ENCODE measurements at places on chromosomes 1 and 21. TPM values are rescaled to one million over a fixed set of nuclear protein-coding genes. Genes with fewer than 3 reads are reported as not detected.

- H3K27me3 ChIP-seq, result no peaks in the 10 kb centered on the region
- no peaks in the 10 kb centered on the region for H3K4me1 ChIP-seq
- no peak overlapping the region for H3K4me3 ChIP-seq
Measured at GRCh38 chr1:61842863-61843514, 100.7 kb downstream of the PATJ start.

- H3K27ac ChIP-seq, result peak overlapping the region; percentile 67
- DNase-seq, result peak; percentile 80
- H3K4me1 ChIP-seq, result peaks cover 49% of the 10 kb centered on the region
- H3K4me3 ChIP-seq, result no peak overlapping the region
- no peaks in the 10 kb centered on the region for H3K36me3 ChIP-seq
Measured at GRCh38 chr1:9397997-9398526, 105.4 kb downstream of the SPSB1 start.

DNA sequence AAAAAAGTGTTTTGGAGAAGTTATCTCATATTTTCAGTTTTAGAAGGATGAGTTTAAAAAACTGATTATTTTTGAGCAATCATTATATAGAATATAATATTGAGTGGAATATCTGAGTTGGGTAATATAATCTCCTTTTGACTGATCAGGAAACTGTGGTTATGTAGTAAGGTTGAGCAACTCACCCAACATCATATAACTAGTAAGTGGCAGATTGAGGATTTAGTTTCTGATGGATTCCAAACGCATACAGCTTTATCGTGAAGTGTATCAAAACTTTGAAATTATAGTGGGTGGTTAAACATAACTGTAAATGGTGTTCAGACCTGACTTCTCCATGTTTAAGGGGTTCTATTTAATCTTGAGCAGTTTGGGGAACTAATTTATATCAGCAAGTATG is 98.6 kb downstream of the OLFM3 start:
- H3K4me3 ChIP-seq, result no peak overlapping the region
- no peaks in the 10 kb centered on the region for H3K27me3 ChIP-seq
- no peak overlapping the region for H3K27ac ChIP-seq
- no peaks in the 10 kb centered on the region for H3K4me1 ChIP-seq
- DNase-seq, result no peak
- no peaks in the 10 kb centered on the region for H3K36me3 ChIP-seq

The TEX38 gene
- not detected for total RNA-seq

The NUF2 gene
- 10.1 TPM for total RNA-seq

The AMY2A gene
- total RNA-seq, result not detected

DNA sequence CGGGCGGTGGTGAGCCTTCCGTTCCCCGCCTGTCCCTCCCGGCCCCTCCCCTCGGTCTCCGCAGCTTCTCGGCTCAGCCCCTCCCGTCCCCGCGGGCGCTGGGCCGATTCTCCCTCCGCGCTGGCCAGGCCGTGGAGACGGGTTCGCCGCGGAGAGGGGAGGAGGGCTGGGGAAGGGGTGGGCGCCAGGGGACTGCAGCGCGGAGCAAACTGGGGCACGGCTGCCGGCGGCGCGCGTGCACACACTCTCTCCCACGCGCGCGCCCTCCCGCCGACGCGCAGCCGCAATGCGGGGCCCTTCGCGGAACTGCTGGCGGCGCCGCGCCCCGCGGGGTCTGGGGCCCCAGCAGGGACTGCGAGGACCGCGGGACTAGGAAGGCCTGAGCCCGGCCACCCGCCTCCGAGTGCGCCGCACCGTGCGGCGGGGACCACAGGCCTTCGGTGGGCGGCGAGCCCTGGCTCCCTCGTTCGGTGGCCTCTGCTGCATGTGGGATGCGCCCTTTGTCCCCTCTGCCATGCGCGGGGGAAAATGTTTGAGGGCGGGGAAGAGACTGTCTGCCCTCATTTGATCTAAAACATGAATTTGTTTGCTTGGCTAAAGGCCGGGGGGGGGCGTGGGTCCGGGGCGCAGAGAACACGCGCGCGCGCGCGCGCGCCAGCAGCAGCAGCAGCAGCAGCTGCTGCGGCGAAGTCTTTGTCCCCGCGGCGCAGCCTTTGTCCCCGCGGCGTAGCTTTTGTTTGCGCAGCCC is 90.7 kb upstream of the VAMP3 start:
- H3K27ac ChIP-seq, result peak overlapping the region; percentile 47
- peak overlapping the region; percentile 63 for H3K4me3 ChIP-seq
- H3K4me1 ChIP-seq, result peaks cover 28% of the 10 kb centered on the region
- peaks cover 3% of the 10 kb centered on the region for H3K27me3 ChIP-seq
- no peaks in the 10 kb centered on the region for H3K36me3 ChIP-seq

DNA sequence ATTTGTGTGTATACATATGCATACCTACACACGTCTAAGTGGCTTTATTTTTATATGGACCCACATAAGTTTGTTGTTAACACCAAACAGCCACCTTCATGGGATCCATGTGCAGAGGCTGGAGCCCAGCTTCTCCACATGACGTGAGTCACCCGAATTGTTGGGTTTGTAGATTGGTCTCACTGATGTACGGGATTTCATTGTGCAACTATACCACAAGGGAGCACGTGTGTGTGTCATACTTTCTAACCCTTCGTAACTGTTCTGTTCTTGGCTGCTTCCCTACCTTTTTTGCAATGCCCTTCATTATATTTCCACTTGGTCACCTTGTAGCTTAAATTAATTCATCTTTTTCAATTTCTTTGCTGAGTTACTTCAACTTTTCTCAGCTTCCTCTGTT is 21.0 kb downstream of the SPRTN start:
- peaks cover 9% of the 10 kb centered on the region for H3K36me3 ChIP-seq
- no peak overlapping the region for H3K27ac ChIP-seq
- peaks cover 2% of the 10 kb centered on the region for H3K4me1 ChIP-seq
- peak; percentile 23 for DNase-seq

DNA sequence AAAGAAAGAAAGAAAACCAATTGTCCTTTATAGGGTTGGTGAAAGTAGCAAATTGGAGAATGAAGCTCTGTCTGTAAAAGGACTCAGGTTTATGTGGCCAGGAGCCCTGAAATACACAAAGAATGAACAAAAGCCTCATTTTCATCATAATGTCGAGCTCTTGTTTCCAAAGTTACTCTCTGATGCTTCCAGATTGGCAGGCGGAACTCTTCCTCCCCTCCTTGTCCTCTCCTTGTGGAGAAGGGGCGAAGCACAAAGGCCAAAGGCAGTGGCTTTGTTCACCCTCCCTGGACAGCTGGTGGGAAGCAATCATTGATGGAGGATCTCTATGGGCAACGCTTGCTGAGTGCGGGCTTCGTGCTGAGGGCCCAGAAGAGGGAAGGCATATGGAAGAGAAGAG is 5.6 kb downstream of the CA6 start:
- no peak overlapping the region for H3K4me3 ChIP-seq
- H3K27ac ChIP-seq, result no peak overlapping the region
- peaks cover 6% of the 10 kb centered on the region for H3K4me1 ChIP-seq
- DNase-seq, result no peak
- H3K36me3 ChIP-seq, result no peaks in the 10 kb centered on the region
- no peaks in the 10 kb centered on the region for H3K27me3 ChIP-seq

GRCh38 chr1:192691041-192691440 is 55.1 kb downstream of the RGS13 start:
- H3K36me3 ChIP-seq, result no peaks in the 10 kb centered on the region
- no peaks in the 10 kb centered on the region for H3K4me1 ChIP-seq
- H3K4me3 ChIP-seq, result no peak overlapping the region
- DNase-seq, result no peak
- no peaks in the 10 kb centered on the region for H3K27me3 ChIP-seq
- no peak overlapping the region for H3K27ac ChIP-seq

DNA sequence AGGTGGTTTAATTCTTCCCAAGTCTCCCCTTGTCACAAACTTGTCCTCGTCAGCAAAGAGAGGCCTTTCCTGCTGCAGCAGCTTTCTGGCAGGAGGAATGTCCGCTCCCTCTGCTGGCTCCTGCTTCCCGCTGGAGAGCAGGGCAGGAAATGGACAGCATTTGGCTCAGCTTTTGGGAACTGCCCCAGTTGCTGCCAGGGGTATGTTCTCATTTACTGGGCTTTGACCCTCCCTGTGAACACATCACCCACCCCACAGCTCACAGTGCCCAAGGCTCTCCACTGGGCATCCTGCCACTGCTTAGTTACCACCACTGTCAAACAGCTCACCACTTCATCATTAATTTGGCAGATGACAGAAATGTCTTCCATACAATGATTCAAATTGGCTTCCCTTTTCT is 75.4 kb downstream of the MRPL37 start:
- H3K27ac ChIP-seq, result peak overlapping the region; percentile 98
- no peaks in the 10 kb centered on the region for H3K27me3 ChIP-seq
- DNase-seq, result peak; percentile 89

The SYCP1 gene
- total RNA-seq, result not detected

The XCL1 gene
- 0.04 TPM for total RNA-seq

The ITLN2 gene
- total RNA-seq, result not detected

The SIPA1L2 gene
- 24.6 TPM for total RNA-seq

The REG4 gene
- total RNA-seq, result not detected

The ZSCAN20 gene
- total RNA-seq, result 5.9 TPM

- H3K4me1 ChIP-seq, result peaks cover 5% of the 10 kb centered on the region
- no peaks in the 10 kb centered on the region for H3K36me3 ChIP-seq
- no peaks in the 10 kb centered on the region for H3K27me3 ChIP-seq
- no peak for DNase-seq
- no peak overlapping the region for H3K4me3 ChIP-seq
- no peak overlapping the region for H3K27ac ChIP-seq
Measured at GRCh38 chr1:14826731-14827326, 228.3 kb downstream of the KAZN start.

The AMY1A gene
- total RNA-seq, result not detected

GRCh38 chr1:164771041-164771618 is 212.1 kb downstream of the PBX1 start:
- no peaks in the 10 kb centered on the region for H3K27me3 ChIP-seq
- H3K27ac ChIP-seq, result no peak overlapping the region
- no peak for DNase-seq
- H3K4me3 ChIP-seq, result no peak overlapping the region

DNA sequence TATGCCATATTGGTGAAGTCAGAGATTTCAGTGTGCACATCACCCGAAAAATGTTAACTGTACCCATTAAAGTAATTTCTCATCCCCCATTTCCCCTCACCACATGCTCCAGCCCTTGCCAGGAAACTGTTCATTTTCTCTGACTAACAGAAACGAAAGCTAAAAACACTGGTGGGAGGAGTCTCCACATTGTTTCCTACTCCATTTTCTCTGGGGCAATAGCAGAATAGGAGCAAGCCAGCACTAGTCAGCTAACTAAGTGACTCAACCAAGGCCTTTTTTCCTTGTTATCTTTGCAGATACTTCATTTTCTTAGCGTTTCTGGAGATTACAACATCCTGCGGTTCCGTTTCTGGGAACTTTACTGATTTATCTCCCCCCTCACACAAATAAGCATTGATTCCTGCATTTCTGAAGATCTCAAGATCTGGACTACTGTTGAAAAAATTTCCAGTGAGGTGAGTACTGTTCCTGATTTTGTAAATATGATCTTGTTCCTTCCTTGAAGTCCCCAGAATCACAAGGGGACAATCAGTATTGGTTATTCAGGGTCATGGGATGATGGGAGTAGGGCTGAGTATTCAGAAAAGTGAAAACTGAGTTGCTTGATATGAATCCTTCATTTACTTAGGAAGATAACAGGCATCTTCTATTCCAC is at the start of gene IFI16:
Gene IFI16, plus strand, starts transcription at position 204 of the 658 bp plus-strand sequence. CDS start 4,774 bp downstream, outside the sequence.
- H3K27me3 ChIP-seq, result no peaks in the 10 kb centered on the region
- peak; percentile 95 for DNase-seq
- peaks cover 10% of the 10 kb centered on the region for H3K4me1 ChIP-seq
- H3K27ac ChIP-seq, result peak within 1 kb of the TSS; percentile 97
- H3K4me3 ChIP-seq, result peak within 1 kb of the TSS; percentile 53
- H3K36me3 ChIP-seq, result no peaks in the 10 kb centered on the region

DNA sequence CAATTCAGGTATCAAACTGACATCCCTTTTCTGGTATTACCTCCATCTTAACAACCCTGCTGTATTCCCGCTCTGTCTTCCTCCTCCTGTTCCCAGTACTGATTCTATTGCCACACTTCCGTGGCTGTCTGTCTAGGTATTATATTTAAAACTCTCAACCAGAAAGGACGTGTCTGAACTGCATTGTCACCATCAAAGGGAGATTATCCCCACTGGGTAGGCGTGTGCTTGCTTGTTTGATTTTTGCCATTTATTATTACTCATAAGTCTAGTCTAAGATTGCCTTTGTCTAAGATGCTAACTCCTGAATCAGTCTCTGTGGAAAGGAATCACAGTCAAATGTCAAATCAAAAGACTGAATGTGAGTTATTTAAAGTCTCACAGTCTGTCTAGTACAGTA is 650.1 kb downstream of the KCNT2 start:
- H3K27me3 ChIP-seq, result no peaks in the 10 kb centered on the region
- no peaks in the 10 kb centered on the region for H3K4me1 ChIP-seq
- no peak overlapping the region for H3K27ac ChIP-seq

DNA sequence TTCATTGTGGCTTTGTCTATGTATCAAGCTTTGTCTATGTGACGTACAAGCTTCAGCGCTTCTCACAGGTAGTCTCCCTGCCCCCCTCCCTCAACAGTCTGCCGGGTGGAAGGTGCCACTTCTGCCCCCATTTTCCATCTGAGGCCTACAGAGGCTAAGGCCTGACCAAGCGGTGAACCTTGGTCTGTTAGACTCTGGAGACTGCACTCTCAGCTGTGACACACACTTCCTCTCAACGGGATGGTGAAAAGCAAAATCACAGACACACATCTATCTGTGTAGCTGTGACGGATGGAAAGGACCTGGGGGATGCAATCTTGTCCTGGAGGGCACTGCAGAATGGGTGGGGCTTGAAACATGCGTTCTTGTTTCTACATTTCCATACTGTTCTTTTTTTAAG is 152.9 kb upstream of the EDN2 start:
- no peak for DNase-seq
- H3K27ac ChIP-seq, result no peak overlapping the region
- H3K27me3 ChIP-seq, result no peaks in the 10 kb centered on the region
- H3K36me3 ChIP-seq, result no peaks in the 10 kb centered on the region
- H3K4me1 ChIP-seq, result peaks cover 32% of the 10 kb centered on the region
- H3K4me3 ChIP-seq, result no peak overlapping the region

DNA sequence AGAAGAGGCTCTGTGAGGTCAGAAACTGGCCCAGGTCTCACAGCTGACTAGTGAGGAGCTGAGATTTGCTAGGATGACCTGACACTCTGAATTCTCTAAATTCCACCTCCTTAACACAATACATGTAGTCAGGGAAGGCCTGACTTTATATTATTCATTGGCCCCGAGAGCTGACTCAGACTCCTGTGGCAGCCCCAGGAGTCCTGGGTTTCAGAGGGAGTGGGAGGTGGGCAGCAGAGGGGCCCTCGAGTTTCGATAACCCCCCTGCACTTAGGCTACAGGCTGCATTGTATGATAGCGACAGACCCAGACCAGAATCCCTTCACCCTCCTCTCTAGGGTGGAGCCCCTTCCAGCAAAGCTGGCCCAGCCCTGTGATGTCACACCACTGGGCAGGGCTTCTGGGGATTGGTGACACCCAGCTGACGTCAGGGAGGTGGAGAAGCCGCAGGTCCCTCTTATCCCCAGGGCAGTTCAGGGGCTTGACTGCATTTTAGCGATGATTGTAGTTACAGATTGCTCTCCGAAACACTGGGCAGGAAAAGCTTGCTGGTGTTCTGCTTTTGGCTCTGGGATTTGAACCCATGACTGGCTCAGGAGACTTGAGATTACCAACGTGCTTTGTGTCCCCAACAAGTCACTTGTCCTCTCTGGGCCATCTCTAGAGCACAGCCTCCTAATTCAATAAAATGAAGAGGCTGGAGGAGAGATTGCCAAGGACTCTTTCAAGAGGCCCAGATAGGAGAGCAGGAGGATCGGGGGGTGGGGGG is 17.0 kb upstream of the GPR37L1 start:
- no peak overlapping the region for H3K4me3 ChIP-seq
- no peak for DNase-seq
- H3K27me3 ChIP-seq, result no peaks in the 10 kb centered on the region
- H3K36me3 ChIP-seq, result no peaks in the 10 kb centered on the region
- H3K4me1 ChIP-seq, result peaks cover 2% of the 10 kb centered on the region
- H3K27ac ChIP-seq, result no peak overlapping the region

The MEX3A gene
- 9.4 TPM for total RNA-seq

- H3K4me3 ChIP-seq, result no peak overlapping the region
- no peaks in the 10 kb centered on the region for H3K4me1 ChIP-seq
- no peaks in the 10 kb centered on the region for H3K27me3 ChIP-seq
- DNase-seq, result no peak
Measured at GRCh38 chr1:208691012-208691411, 446.8 kb upstream of the PLXNA2 start.
